ENCODE measurements at places on chromosomes 1 and 21.

- DNase-seq = no peak
These were observed 11.7 kb downstream of the KIF26B start for GRCh38 chr1:245166471-245166885.

GRCh38 chr1:41878495-41878894 is 40.2 kb downstream of the HIVEP3 start:
- no peak for DNase-seq

- DNase-seq = peak; percentile 20
These were observed 524 bp downstream of the COPA start for GRCh38 chr1:160342526-160342925.

DNA sequence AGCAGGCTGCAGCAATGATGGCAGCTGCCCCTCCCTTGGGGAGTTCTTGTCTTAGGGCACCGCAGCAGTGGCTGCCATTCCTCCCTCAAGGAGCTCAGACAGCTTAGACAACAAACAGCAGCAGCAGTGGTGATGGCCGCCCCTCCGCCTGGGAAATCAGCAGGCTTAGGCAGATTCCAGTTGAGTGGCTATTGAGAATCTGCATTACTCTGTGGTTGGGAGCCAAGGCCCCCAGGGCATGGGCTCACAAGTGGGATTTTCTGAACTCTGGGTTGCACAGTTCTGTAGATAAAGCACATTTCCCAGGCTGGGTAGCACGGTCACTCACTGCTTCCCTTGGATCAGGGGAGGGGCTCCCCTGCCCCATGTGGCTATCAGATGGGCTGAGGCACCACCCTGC is 1280.7 kb upstream of the TMPRSS15 start:
- DNase-seq = no peak

DNA sequence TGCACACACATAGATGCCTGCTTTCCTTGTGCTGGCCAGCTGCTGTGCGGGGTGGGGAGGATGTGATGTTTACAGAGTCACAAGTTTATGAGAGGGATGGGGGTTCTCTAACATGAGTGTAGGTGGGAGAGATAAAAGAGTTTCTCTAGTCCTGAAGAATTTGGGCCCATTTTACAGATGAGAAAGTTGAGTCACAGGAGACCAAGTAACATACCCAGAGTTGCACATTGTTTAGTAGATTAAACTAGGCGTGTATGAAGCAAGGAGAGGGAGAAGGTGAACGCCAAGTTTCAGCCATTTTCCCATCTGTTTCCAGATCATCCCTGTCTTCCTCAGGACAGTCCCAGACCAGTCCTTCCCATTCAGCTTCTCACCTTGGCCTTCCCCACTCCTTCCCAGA is 126.7 kb downstream of the EPHB2 start:
- DNase-seq = no peak

DNA sequence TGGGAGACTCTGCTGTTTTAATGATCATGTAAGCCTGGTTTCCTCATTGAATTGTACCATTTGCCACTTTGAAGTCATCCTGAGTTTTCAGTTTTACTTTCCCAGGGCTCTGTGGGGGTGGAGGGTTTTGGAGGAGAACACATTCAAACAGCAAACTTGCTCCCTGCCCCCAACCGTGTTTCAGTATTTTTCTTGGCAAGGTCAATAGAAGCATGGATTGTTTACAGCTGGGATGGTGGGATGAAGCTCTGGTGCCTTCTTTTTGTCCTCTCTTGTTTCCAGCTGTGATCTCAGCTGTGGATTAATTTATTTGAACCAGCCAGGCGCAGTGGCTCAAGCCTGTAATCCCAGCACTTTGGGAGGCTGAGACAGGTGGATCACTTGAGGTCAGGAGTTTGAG is 54.3 kb upstream of the SERBP1 start:
- DNase-seq = no peak

- DNase-seq = no peak
These were observed 53.8 kb upstream of the ATP1B1 start for GRCh38 chr1:169052727-169053126.

- no peak for DNase-seq
These were observed 86.0 kb downstream of the NCAM2 start for GRCh38 chr21:21084179-21084578.

- DNase-seq = peak; percentile 60
These were observed 40.9 kb downstream of the FASLG start for GRCh38 chr1:172699695-172700227.

DNA sequence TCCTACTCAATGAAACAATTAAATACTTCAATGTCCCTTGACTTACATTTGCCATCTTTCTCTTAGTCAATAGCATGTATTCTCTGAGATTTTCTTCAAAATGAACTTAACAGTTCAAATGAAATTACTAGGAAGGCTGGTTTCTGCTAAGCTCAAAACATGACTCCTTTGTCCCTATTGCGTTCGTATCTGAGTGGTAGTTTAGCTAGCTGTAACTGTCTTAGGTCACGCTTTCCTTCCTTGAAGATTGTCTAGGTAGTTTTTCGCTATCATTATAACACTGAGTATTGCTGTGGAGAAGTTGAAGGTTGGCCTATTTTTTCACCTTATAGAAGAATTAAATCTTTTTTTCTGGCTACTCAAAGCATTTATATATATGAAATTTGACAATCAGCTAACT is 1535.2 kb downstream of the PLA2G4A start:
- no peak for DNase-seq

GRCh38 chr1:42777852-42778251 is 6.9 kb upstream of the TMEM269 start:
- peak; percentile 43 for DNase-seq

- no peak for DNase-seq
These were observed 14.2 kb upstream of the TENT5B start for GRCh38 chr1:27026621-27027574.

- DNase-seq = no peak
These were observed 29.6 kb downstream of the CFAP74 start for GRCh38 chr1:1973716-1974642.

DNA sequence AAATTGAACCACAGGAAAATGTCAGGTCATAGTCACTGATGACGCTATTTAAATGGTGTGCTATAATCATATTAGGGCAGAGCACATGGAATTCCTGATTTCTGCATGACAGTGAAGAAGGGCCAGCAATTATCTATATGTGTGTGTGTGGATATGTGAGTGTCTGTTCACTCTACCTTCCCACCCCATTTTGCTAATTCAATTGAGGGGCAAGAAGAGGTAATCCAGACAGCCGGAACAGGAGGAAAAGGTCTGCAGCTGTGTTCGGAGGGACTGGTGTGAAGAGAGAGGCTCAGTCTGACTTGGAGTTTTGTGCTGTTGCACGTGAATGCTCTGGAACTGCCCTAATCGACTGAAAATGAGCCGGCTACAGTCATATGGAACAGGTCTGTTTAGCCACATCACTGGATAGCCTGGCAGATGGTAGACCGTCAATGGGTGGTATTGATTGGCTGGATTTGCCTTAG is 5.1 kb upstream of the ELAVL4 start:
- DNase-seq = no peak

DNA sequence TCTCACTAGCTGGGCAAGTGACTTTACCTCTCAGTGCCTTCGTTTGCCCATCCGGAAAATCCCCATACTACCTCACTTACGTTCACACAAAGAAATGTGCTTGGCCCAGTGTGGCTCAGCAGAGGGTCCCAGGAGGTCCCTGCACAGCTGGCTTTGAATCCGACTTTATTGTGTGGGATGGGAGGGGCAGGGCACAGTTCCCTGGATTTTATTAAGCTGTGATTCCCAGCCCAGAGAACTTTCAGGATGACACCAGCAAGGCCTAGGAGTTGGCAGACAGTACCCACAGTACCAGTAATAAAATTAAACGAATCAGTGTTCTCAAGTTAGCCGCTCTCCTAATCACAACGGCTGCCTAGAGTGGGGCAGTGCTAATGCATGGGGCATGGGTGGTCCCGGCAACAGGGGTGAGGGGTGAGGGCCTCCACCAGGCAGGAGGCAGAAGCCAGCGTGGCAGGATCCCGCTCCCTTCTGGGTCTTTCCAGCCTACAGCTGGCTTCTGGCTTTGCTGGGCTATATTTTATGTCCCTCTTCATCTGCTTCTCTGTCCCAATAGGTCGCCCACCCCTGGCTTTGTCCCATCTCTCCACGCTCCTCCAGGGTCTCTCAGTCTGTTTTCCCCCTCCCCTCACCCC is 74.9 kb downstream of the VWA5B1 start:
- DNase-seq = no peak

- no peak for DNase-seq
These were observed 68.7 kb downstream of the DEGS1 start for GRCh38 chr1:224251741-224252146.

DNA sequence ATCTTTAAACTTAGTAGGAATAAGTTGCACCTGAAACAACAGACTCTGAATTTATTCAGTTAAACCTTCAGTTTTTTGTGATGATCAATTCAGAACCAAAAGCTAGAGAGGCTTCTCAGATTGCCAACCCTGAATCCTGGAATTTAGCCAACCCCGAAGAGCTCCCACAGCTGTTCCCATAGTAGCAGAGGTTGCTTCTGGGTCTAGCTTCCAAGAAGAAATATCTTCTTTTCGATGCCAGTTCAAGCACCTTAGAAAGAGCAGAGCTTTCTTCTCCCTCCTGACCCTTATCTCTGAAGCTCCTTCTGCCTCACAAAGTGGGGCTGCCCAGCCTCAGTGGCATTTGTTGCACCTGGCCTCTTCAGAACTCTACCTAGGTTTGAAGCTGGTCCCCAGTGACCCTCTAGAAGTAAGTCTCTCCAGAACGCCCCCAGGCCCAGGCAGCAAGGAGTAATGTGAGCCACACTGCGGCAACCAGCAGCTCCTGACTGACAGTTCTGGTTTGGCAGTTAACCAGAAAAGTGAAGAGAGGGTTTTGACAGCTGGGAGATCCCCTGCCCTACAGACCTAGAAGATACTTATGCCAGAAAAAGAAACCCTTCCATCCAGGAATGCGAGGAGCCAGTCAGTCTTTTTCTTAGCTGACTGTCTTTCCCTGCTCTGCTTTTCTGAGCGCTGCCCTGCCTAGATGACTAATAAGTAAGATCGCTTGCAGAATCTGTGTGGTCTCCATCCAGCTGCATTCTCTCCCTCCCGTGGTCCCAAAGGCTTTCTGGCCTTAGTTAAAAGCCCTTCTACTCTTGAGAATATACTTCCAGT is 165.9 kb downstream of the ADGRL4 start:
- DNase-seq = no peak

DNA sequence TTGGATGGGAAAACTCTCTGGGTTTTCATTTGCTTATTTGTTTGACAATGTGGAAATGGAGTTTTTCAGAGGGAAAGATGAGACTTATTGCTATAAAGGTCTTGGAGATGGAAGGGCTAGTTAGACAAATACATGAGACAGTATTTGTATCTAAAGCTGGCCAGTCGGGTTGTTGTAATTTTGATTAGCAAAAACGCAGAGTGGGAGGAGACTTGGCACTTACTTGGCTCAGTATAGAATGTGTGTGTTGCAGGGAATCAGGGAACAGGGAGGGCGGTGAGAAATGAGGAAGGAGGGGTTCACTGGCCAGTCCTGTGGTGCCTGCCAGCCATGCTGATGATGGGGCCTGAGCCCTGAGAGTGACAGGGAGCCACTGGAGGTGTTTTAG is 6.0 kb upstream of the FOXE3 start:
- no peak for DNase-seq

GRCh38 chr1:175145899-175146528 is 46.6 kb downstream of the KIAA0040 start:
- DNase-seq = no peak

- DNase-seq = no peak
These were observed 77.5 kb upstream of the KCNK2 start for GRCh38 chr1:215005078-215005477.

- DNase-seq = no peak
These were observed 19.8 kb upstream of the UAP1 start for GRCh38 chr1:162541619-162542141.

DNA sequence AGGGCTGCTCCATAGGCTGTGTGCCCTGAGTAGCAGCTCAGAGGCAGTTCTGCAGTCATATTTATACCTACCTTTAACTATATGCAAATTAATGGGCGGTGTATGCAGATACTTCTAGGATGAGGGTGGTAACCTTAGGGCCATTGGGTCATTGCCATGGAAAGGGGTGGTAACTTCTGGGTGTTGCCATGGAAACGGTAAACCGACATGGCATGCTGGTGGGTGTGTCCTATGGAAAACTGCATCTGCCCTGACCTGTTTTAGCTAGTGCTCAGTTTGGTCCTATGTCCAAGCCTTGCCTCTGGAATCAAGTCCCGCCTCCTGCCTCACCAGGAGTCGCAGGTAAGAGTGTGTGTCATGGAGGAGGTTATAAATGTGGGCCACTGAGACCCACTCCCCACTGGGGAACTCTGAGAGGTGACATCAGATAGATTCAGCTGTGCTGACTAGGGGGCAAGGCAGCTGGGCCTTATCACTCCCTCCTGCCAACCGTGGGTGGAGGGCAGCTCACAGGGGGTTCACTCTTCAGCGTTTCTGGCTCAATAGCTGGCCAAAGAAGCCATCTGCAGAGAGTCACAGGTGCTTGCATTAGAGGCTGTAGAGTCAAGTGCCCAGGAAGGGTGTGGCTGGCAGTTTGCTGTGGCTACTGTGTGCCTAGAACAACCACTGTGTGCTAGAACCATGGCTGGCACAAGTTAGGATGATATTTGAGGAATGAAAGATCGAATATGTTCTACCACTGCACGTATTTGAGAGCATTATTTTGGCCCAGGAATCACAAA is 19.0 kb downstream of the BACE2 start:
- no peak for DNase-seq

DNA sequence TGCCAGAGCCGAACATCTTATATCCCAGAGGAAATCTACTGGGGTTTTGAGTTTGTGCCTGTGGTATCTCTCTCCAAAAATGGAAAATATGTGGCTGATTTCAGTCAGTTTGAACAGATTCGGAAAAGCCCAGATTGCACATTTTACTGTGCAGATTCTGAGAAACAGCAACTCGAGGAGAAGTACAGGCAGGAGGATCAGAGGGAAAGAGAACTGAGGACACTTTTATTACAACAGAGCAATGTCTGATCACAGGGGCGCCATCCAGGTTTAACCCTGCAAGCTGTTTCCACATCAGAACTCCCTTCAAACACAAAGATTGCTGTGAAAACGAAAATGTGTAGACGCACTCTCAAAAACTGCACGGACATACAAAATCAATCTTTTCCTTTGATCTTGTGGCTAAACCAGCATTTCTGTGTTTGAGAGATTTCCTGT is 43.4 kb downstream of the KCNJ15 start:
- peak; percentile 44 for DNase-seq

DNA sequence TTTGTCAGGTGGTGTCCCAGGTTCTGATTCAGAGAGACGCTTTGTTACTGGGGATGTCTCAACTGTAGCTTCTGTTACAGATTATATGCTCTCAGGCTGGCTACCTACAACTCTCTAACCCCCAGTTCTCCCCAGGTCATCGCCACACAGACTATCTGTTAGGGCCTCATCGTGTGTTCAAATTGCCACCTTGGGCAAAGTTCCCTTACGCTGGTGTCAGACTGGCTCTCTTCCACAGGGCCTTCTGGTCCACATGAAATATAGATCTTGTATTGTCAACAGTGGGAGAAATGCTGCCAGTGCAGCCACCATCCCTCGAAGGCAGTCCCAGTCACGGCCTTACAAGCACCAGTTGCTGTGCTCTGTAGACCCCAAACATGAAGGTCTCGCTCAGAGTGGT is 15.3 kb downstream of the FMO4 start:
- DNase-seq = no peak

DNA sequence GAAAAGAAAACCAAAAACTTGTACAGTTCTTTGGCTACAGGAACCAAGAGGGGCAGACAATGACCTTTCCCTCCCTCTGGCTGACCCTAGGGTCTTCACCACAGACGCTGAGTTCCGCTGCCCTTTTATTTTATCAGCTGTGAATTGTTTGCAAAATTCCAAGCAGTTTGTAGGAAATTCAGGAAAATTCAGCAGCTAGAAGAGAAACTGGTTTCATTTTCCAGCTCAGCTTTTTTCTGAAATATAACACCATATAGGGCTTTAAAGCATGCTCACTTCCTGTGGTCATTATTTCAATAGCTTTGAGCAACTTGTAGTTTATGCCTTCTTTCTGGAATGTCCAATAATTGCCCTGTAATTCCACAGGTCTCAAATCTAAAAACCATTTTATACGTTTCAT is 5.5 kb upstream of the PIK3R3 start:
- no peak for DNase-seq

Data from activated CD4-positive, alpha-beta T cell treated with anti-CD3 and anti-CD28 coated beads, Interleukin-10, Interleukin-2, amounts not matched to agents 100 ng/mL and 50 ng/mL, durations not matched to agents 16 hours and 8 hours (primary cell).